ENCODE measurements at places on chromosomes 11 and 22. TPM values are rescaled to one million over a fixed set of nuclear protein-coding genes. Genes with fewer than 3 reads are reported as not detected.

Gene ANGPTL5
- not detected for total RNA-seq

Gene CCDC87
- 0.70 TPM for total RNA-seq

Gene POTEH
- total RNA-seq, result not detected

Gene ALKBH8
- total RNA-seq, result 11.1 TPM

Gene MUC6
- not detected for total RNA-seq

Gene WT1
- not detected for total RNA-seq

Gene CASP12
- not detected for total RNA-seq

Gene F2
- not detected for total RNA-seq

Gene SLC36A4
- total RNA-seq, result 10.9 TPM

Gene BARX2
- not detected for total RNA-seq

Gene PARVA
- not detected for total RNA-seq

Gene IFT27
- 27.2 TPM for total RNA-seq

Gene LIF
- 532 TPM for total RNA-seq

Gene VPS26B
- total RNA-seq, result 55.1 TPM

Gene PYGM
- 2.9 TPM for total RNA-seq

Gene PACSIN3
- 2.0 TPM for total RNA-seq

Gene GGTLC2
- not detected for total RNA-seq

Gene GLYAT
- not detected for total RNA-seq

Gene CNGA4
- 0.29 TPM for total RNA-seq

Gene PPP1R14B
- 178 TPM for total RNA-seq

Gene FREY1
- total RNA-seq, result 2.1 TPM

Gene HBE1
- not detected for total RNA-seq

Gene TIMM8B
- 62.3 TPM for total RNA-seq

Gene IGF2
- total RNA-seq, result not detected

Gene CBLIF
- not detected for total RNA-seq

Gene OSBP
- total RNA-seq, result 38.6 TPM

Gene OR4D9
- total RNA-seq, result not detected

Gene ZNRD2
- 40.7 TPM for total RNA-seq

Gene FLRT1
- not detected for total RNA-seq

Gene TMPRSS6
- total RNA-seq, result 1.1 TPM

Gene MS4A15
- not detected for total RNA-seq
